ENCODE measurements at places on chromosomes 2 and 18.

DNA sequence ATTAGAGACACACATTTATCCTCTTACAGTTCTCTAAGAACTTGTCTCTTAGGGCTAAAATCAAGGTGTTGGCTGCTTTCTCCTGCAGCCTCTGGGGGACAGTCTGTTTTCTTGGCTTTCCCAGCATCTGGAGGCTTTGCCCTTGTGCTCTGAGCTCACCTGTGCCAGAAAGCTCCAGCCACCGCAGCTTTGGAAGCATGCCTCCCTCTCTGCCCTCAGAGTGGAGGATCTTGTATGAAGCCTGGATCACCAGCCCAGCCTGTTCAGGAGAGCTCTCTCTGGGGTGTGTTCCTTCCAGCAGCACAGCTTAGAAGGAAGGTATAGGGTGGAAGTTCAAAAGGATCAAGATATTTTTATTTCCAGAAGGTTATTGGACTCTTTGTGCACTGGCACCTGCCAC, 53.1 kb upstream of the TPO start:
- no peak for DNase-seq

- DNase-seq, result no peak
Observed at GRCh38 chr2:11534746-11535484, 1.1 kb downstream of the GREB1 start.

- no peak for DNase-seq
Observed at GRCh38 chr2:128371648-128372345, 53.1 kb upstream of the HS6ST1 start.

GRCh38 chr2:144235050-144235449, 284.9 kb downstream of the ZEB2 start:
- no peak for DNase-seq

GRCh38 chr2:13255485-13255884, 538.7 kb downstream of the TRIB2 start:
- no peak for DNase-seq

GRCh38 chr2:70718736-70719135, 49.3 kb downstream of the ADD2 start:
- DNase-seq, result no peak

GRCh38 chr2:200127848-200128247, 172.5 kb downstream of the MAIP1 start:
- no peak for DNase-seq

- DNase-seq, result no peak
Observed at GRCh38 chr18:46754661-46755292, 2.1 kb downstream of the ST8SIA5 start.

GRCh38 chr2:165870346-165870745, 76.3 kb upstream of the GALNT3 start:
- no peak for DNase-seq

DNA sequence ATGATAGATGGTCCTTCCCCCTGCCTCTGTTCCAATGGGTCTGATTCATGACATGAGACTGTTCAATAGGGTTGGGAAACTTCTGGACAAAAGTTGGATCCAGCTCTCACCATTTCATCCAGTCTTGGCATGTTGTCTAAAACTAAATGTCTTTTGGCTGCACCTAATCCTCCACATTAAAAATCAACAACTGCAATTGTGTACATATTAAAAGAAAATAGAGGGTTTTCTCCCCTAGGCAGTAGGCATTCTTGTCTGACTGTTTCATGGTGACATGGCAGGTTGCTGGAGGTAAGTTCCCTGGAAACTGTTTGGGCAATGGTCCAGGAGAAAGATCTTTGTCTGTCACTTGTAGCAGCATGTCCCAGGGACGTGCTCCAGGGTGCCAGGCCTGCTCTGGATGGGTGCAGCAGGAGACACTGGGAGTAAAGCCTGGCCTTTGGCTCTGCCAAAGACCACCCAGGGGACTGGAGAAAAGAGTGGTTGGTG, 135.8 kb downstream of the TCF4 start:
- DNase-seq, result no peak

DNA sequence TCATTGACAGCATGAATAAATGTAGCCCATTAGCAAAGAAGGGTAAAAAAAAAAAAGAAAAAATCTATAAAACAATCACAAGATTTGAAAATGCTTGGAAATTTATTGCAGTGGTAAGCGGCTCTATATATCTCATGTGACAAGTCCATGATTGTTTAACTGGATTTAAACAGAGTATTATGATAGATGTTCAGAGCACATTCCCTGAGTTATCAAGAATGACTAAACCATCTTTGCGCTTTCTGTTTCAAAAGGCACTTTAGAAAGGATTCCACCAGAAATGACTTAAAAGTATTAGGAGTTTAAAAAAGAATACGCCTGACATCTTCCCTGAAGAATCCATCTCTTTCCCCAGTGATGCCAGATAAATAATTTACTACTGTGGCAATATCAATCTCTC, 409.5 kb upstream of the UBE2E3 start:
- DNase-seq, result no peak

DNA sequence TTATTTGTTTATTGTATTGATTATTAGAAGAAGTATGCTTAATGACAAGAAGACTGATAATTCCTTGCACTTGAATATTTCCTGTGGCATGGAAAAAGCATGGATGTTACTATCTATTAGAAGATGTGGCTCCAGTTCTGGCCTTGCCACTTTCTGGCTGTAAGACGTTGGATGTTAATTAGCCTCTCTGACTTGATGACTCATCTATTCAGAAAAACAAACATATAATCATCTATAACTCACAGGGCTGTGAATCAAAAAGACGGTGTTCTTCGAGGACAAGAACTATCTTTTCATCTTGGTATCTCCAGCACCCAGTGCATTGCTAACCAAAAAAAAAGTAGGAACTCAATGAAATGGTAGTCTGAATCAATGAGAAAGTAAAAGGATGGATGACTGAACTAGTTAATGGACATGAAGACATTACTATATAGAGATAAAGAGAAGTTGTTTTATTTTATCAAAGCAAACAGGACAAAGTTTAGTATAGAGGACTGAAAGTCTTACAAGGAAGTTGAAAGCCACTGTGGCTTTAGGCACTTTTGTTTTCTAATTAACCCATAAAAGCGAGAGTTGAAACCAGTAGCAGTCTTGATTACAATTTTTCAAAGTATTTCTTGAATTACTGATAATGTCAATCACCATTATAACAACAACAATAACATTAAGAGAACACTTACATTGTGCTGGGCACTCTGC, 145.3 kb downstream of the RND3 start:
- DNase-seq, result no peak

DNA sequence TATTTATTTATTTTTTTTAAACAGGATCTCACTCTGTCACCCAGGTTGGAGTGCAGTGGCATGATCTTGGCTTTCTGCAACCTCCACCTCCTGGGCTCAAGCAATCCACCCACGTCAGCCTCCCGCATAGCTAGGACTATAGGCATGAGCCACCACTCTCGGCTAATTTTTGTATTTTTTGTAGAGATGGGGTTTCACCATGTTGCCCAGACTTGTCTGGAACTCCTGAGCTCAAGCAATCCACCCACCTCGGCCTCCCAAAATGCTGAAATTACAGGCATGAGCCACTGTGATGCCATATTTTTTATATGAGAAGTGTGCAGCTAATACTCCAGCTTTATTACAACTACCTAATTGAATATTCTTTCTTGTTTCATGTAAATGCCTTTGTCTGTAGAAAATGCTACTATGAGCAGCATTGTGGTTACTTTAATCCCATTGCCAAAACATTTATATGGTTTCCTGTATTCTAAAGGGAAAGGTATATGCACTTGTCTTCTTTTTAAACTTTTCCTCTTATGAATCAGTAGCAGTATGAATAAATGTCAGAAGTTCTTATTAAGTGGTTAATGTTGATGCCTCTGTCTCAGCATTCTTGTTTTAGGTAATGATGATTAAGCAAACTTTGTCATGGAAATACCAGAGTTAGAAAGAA, 9.5 kb upstream of the BCL2L11 start:
- DNase-seq, result peak; percentile 16

GRCh38 chr2:100893392-100894104, 73.6 kb downstream of the NPAS2 start:
- DNase-seq, result no peak

- DNase-seq, result no peak
Observed at GRCh38 chr2:112794131-112794733, 9.9 kb upstream of the IL1A start.

DNA sequence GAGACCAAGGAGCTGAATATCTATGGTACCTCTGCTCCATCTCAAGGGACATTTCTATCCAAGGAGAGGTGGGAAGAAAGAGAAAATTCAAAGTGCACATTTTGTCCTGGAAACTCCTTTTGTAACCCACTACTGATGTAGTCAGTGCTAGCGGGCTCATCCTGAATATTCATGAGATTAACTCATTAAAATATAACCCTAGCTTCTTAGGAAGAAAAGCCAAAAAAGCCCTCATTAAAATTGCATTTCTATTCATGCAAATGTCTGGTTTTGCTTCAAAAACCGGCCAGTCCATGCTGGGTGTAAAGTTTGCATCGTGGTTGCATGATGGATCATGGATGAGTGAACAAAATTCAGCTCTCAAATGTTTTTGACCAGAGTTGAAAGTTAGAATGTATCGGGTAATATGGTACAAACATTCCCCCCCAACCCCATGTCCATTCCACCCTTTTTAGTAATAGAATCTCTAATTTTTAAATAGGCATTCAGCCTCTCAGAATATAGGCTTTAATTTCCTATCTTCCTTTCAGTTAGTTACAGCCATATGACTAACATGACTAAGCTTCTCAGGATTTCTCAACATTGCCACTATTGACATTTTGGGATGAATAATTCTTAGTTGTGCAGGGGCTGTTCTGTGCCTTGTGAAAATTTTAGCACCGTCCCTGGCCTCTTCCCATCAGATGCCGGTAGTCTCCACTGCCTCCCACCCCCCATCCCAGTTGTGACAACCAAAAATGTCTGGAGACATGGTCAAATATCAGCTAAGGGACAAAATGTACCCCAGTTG, 104.2 kb upstream of the RND3 start:
- DNase-seq, result no peak

- no peak for DNase-seq
Observed at GRCh38 chr18:8705238-8705960, at the start of gene MTCL1. TSS of gene MTCL1 (plus strand) at chr18:8705556. CDS start at chr18:8705661, 105 bp downstream.

GRCh38 chr18:51236225-51236624, 38.7 kb upstream of the MEX3C start:
- DNase-seq, result no peak

- peak; percentile 45 for DNase-seq
Observed at GRCh38 chr2:68837164-68837860, 33.9 kb downstream of the BMP10 start.

DNA sequence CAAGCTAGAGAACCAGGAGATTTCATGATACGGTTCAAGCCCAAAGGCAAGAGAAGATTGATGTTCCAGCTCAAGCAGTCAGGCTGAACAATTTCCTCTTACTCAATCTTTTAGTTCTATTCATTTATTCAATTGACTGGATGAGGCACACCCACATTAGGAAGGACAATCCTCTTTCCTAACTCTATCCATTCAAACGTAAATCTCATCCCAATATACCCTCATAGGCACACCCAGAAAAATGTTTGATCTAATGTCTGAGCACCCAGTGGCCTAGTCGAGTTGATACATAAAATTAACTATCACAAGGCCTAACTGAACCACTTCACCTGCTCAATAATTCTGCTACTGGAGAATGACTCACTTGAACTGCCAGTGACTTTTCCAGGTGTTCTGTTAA, 180.7 kb downstream of the RAD51AP2 start:
- DNase-seq, result no peak

DNA sequence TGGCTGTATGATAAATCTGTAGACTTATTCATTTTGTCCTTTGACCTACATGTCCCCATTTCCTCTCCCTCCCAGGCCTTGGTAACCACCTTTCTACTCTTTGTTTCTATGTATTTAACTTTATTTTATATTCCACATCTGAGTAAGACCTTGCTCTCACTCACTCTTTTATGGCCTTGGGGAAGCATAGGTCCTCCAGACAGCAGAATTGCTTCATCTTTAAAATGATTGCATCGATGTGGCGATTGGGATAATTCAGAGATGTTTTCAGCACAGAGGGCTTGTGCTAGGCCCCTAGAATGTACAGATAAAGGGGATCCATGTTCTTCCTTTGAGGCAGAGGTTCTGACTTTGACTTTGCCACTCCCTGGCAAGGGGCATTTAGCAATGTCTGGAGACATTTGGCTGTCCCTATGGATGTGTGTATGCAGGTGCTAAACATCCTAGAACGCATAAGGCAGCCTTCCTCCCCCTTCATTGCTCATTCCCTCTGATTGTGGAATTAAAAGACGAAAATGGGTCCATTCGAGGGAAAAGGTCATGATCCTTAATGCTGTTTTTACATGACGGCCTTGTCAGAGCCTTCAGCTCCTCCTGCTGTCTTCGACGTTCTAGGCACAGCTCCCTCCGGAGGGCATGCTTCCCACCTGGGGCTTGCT, 1.2 kb upstream of the GPR39 start:
- DNase-seq, result no peak

DNA sequence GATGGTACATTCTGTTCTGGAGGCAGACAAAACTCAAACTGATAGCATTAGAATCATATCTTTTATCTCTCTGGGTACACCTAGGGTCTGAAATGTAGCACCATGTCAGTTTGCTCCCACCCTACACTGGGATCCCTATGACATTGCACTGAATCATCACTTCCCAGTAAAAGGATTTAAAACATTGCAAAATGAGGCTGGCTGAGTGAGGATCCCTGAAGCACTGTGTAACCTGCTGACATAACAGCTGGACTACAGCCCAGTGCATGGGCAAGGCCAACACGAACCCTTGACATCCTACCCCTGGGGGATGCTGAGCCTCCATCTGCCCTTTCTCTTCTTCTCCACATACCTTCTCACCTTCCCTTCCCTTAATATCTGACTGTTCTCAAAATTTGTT, 253.2 kb downstream of the TTC32 start:
- DNase-seq, result no peak

DNA sequence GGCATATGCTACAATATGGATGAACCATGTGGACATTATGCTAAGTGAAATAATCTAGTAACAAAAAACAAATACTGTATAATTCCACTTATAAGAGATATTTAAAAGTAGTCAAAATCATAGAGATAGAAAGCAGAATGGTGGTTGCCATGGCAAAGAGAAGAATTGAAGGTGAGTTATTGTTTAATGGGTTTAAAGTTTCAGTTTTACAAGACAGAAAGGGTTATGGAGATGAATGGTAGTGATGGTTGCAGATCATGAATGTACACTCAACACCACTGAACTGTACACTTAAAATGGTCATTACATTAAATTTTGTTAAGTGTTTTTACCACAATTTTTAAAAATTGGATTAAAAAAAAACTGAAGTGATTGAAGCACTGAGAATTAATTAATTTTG, 298.2 kb upstream of the ZC3H15 start:
- DNase-seq, result no peak

DNA sequence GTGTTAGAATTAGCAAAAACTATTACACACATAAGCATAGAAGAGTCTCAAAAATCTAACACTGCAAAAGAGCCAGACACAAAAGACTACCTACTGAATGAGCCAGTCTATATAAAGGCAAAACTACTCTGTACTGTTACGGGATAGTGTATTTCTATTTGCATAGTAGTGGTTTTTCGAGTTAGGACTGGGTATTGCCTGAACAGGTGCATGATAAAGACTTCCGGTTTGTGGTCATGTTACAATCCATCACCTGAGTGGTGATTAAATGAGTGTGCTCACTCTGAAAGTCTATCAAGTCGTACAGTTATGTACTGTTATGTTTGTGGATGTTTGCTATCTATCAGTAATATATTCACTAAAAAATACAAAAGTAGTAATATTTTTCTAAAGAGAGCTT, 523.3 kb upstream of the SYT4 start:
- no peak for DNase-seq

GRCh38 chr2:233264667-233265066, 13.2 kb downstream of the ATG16L1 start:
- no peak for DNase-seq

GRCh38 chr2:60559880-60560279, 6.4 kb upstream of the BCL11A start:
- DNase-seq, result no peak

GRCh38 chr2:30446602-30447148, 371 bp upstream of the LCLAT1 start:
- no peak for DNase-seq
